ENCODE measurements at places on chromosomes 6 and 20.

DNA sequence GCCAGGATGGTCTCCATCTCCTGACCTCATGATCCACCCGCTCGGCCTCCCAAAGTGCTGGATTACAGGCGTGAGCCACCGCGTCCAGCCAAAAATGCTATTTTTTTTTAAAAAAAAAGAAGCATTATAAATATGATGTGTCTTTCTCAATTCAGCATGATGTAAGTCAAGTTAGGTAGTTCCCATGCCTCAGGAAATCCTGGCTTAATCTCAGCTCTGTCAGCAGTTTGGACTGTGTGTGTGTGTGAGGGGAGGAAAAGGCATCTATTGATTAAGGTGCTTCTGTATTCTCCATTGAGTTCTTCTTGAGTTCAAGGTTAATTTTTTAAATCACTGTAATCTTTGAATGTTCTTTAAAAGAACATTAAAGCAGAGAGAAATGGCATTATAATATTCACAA, 51.5 kb downstream of the GMDS start:
- no peak for DNase-seq

GRCh38 chr20:2538931-2539720, 2.8 kb downstream of the TMC2 start:
- DNase-seq = no peak

- peak; percentile 15 for DNase-seq
Observed at GRCh38 chr20:37749620-37750403, 56.0 kb downstream of the CTNNBL1 start.

DNA sequence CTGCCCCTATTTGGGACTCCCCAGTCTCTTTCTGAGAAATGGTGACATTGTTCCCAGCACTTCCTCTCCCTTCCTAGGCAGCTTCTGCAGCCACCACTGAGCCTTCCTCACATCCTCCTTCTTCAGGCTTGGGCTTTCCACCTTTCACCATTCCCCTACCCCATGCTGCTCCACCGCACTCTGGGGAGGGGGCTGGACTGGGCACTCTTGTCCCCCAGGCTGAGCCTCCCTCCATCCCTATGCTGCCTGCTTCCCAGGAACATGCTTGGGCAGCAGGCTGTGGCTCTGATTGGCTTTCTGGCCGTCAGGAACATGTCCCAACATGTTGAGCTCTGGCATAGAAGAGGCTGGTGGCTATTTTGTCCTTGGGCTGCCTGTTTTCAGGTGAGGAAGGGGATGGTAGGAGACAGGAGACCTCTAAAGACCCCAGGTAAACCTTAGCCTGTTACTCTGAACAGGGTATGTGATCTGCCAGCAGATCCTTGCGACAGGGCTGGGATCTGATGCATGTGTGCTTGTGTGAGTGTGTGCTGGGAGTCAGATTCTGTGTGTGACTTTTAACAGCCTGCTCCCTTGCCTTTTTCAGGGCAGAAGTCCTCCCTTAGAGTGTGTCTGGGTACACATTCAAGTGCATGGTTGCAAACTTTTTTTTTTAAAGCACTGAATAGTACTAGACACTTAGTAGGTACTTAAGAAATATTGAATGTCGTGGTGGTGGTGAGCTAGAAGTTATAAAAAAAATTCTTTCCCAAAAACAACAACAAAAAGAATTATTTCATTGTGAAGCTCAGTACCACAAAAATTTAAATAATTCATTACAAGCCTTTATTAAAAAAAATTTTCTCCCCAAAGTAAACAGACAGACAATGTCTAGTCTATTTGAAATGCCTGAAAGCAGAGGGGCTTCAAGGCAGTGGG, 2.1 kb upstream of the CDKN1A start:
- no peak for DNase-seq

GRCh38 chr6:52336919-52337561, 24.9 kb upstream of the PAQR8 start:
- DNase-seq = no peak

- DNase-seq = no peak
Observed at GRCh38 chr6:5518936-5519491, 257.7 kb downstream of the FARS2 start.

DNA sequence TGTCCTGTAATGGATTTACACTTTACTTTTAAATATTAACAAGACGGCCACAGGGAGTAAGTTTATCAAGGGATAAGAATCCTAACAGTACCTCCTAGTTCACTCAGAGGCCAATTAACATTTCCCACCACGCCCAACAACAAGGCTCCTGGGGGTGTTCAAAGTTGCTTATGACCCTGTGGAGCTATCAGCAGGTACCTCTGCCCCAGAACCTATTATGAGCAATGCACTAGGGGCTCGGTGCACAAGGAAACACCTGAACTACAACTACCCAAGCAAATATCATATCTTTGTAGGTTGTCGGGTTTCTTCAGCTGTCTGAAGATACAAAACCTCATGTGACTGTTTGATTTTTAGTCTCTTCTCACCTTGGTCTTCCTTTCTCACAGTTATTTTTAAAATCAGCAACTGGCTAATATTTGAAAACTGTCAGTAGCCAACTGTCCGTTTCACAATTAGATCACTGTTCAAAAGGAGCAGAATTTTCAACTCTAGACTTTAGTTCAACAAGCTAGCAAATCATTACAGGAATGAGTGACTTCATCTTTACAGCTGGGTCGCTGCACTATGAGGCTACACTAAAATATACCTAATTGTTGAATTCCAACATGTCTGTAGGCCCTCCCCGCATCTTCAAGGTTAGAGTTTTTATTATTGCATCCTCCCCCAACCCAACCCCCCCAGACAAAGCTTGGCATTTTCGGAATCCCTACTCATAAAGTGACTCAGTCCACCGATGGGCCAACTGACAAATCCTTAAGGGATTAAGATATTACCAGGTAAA, 38.1 kb downstream of the B4GALT5 start:
- DNase-seq = peak; percentile 59

DNA sequence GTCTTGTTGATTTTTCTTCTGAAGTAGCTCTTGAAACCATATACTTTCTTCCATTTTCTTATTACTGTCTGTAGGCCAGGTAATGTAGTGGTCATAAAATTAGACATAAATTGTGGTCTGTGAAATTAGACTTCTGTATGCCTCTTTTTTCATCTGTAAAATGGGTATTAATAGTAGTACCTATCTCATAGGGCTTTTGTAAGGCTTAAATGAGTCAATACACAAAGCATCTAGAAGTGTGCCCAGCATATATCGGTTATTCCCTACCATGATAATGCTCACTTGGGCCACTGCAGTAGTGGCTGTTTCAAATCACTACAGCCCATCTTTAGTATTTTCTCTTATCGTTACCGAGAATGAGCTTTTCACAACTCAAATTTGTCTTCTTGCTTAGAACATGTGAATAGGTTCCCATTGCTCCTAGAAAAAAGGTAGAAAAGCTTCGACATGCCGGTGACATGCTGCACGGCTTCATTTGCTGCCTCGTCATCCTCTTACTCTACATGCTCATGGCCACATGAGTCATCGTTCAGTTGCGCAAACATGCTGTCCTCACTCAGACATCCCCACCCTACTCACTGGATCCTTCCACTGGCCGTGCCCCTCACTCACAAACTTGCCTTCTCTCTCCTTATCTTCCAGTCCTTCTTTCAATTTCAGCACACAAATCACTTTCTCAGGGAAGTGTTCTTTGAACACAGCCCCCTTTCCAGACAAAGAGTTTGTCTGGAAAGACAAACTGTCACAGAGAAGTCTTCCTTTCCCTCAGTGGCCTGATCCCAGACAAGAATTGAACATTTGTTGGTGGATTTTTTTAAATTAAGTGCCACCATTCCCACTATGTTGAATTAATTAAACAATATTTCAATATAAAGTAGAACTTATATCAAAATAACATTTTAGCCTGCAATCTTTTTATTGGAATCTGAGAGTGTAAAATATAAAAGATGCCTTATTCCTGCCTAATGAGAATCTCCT, 32.2 kb upstream of the ERVFRD-1 start:
- DNase-seq = no peak

- DNase-seq = no peak
Observed at GRCh38 chr20:9809271-9809670, 29.6 kb downstream of the PAK5 start.

- no peak for DNase-seq
Observed at GRCh38 chr20:33124261-33124660, 43.7 kb upstream of the BPIFA2 start.

GRCh38 chr6:123997223-123997622, 193.6 kb downstream of the NKAIN2 start:
- DNase-seq = no peak

DNA sequence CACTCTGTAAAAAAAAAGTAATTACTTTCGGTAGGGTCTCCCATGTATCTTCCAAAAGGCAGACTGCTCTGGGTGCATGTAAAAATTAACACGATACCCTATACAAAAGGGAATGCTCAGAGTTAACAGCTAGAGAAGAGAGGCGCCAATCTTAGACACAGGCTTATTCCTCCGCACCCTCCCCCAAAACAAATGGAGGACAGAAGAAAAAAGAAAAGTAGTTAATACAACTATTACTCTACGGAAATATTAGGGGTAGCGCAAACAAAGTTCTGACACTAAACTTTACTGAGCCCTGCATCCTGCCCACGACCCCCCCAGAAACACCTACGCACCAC, 331 bp upstream of the UFL1 start:
- no peak for DNase-seq

GRCh38 chr6:129393654-129394053, 316.3 kb downstream of the ARHGAP18 start:
- no peak for DNase-seq

DNA sequence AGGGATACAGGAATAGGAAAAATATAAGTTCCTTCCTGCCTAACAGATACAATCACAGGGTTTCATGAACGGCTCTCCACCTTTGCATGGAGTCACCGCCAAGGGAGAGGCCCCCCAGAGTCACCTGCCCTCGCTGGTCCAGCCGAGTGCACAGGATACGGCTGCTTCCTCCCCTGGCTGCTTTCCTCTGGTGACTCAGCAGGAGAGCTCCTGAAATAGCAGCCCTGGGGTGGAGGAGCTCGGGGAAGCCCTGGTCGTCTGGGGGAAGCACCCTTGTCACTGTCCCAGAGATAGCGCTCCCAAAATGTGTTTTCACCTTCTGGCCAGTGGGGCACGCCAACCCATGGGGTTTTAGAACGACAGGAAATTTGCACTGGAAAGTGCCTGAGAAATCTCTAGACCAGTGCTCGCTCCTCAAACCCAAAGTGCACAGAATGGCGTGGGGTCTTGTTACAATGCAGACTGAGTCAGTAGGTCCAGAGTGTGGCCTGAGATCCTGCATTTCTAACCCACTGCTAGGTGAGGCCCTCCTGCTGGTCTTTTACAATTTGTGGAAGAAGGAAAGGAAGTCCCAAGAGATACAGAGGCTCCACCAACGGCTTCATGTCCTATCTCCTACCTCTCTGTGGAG, 35.9 kb upstream of the FAM50B start:
- peak; percentile 62 for DNase-seq

GRCh38 chr20:694496-694895, 18.9 kb upstream of the SCRT2 start:
- no peak for DNase-seq

- no peak for DNase-seq
Observed at GRCh38 chr6:5025911-5026819, 22.3 kb upstream of the RPP40 start.

DNA sequence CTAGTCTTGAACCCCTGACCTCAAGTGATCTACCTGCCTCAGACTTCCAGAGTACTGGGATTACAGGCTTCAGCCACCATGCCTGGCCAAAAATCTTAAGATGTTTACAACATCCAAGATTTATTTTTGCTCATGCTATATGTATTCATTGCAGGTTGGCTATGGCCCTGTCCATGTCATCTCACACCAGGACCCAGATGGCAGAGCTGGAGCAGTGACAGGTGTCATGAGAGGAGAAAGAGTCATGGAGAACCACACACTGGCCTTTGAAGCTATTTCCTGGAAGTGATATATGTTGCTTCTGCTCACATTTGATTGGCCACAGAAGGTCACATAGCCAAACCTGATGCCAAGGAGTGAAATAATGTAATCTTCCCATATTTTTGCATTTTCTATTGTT, 13.8 kb upstream of the DDR1 start:
- no peak for DNase-seq

- DNase-seq = no peak
Observed at GRCh38 chr6:143247586-143247985, 186.9 kb downstream of the AIG1 start.

DNA sequence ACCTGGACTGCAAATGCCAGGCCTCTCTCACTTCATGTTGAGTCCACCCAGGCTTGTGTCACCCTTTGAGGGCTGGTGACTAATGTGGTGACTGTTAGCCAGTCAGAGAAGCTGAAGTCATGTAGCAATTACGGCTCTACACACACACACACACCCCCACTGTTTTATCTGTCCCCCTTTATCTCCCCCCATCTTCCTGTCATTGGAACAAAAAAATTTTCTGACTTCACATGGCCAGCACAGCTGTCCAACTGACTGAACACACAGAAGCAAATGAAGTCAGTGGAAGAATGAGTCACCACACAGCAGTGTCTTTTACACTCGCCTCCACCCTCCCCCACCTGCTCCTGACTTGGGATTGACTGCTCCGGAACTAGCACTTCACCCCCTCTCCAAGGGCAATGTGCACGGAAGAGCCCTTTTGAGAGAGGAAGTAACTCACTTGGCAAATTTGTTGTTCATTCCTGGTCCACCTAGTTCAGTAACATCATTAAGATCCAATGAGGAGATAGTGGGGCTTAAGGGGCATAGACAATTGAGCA, 198.0 kb downstream of the RNF144B start:
- DNase-seq = no peak

- DNase-seq = peak; percentile 56
Observed at GRCh38 chr6:52389626-52390360, 27.8 kb downstream of the PAQR8 start.

GRCh38 chr6:129110690-129111343, 227.9 kb downstream of the LAMA2 start:
- DNase-seq = no peak

DNA sequence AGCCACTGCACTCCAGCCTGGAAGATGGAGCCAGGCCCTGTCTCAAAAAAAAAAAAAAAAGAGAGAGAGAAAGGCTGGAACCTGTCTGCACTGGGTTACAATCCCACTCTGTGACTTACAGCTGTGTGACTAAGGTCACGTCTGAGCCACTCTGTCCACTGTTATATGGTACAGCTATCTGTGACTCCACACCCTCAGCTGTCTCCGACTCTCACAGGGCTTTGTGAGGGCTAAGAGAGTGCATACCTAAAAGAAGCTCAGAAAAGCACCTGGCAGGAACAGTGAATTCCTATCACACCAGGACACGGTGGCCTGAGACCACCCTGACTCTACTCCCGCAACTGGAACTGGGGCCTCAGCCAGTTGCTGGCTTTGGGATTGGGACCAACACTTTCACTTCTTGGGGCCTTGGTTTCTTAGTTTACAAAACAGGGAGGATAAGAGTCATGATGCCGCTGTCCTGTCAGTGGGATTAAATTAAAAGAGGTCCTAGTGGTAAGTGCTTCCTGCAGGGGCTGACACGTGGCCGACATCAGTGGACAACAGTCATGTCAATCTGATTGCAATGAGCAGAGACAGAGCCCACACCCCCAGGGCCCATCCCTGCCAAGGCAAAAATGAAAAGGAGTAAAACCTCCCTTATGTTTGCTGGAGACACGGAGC, 5.7 kb upstream of the CD93 start:
- no peak for DNase-seq

- no peak for DNase-seq
Observed at GRCh38 chr20:3981132-3981452, 34.3 kb downstream of the RNF24 start.

- no peak for DNase-seq
Observed at GRCh38 chr6:16993396-16993795, 108.5 kb upstream of the STMND1 start.
